GM12878 (cell line): ENCODE measurements at places on chromosomes 7 and 10. TPM values are rescaled to one million over a fixed set of nuclear protein-coding genes. Genes with fewer than 3 reads are reported as not detected.

GRCh38 chr10:100710151-100710871, 35.1 kb upstream of the PAX2 start:
- peaks cover 17% of the 10 kb centered on the region for H3K27me3 ChIP-seq
- H3K4me1 ChIP-seq, result no peaks in the 10 kb centered on the region
- no peak overlapping the region for H3K27ac ChIP-seq
- H3K4me3 ChIP-seq, result no peak overlapping the region

- no peaks in the 10 kb centered on the region for H3K27me3 ChIP-seq
- H3K4me1 ChIP-seq, result no peaks in the 10 kb centered on the region
- no peak overlapping the region for H3K27ac ChIP-seq
Observed at GRCh38 chr7:142412551-142413193, 154.8 kb upstream of the PRSS58 start.

The OR9A2 gene
- polyA plus RNA-seq, result not detected in 2 replicates

The CYP26C1 gene
- polyA plus RNA-seq, result not detected in 2 replicates

The OPN4 gene
- polyA plus RNA-seq, result not detected in 2 replicates
